Activated T-cell treated with anti-CD3 and anti-CD28 coated beads for 4 hours (primary cell): ENCODE measurements at places on chromosomes 16 and 17.

- no peak for DNase-seq
Observed at GRCh38 chr16:21262779-21263639, 15.1 kb downstream of the CRYM start.

GRCh38 chr17:11996722-11997146 lies 541 bp downstream of the ZNF18 start:
- peak; percentile 33 for DNase-seq

- no peak for DNase-seq
Observed at GRCh38 chr16:8919089-8919933, 37.2 kb downstream of the LITAFD start.

GRCh38 chr17:80000981-80001775 lies 34.5 kb downstream of the TBC1D16 start:
- no peak for DNase-seq

GRCh38 chr17:78831688-78832540 lies 8.7 kb downstream of the USP36 start:
- no peak for DNase-seq

GRCh38 chr16:87255866-87256265 lies 61.3 kb downstream of the C16orf95 start:
- no peak for DNase-seq

DNA sequence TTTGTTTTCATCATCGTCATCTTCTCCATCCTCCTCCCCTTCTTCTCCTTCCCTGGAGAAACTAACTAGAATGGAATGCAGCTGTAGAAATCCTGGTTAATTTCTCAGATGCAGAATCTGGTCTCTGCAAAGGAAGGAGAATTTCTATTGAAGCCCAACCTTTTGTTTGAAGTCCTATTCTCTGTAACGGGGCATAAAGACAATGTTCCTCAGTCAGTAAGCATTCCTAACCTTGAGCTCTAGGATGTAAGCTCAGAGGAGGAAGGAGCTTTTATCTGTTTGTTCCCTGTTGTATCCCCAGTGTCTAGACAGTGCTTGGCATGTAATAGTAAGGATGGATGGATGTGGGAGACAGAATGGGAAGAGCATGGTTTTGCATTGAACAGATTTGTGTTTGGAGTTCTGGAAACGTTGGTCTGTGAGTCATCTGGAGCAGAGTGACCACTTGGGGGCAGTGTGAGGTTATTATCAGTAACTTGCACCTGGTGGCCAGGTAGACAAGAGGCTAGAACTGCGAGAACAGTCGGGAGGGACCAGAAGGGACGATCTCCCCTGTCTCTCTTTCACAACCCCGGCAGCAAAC lies 363.7 kb downstream of the SNX29 start:
- peak; percentile 15 for DNase-seq

DNA sequence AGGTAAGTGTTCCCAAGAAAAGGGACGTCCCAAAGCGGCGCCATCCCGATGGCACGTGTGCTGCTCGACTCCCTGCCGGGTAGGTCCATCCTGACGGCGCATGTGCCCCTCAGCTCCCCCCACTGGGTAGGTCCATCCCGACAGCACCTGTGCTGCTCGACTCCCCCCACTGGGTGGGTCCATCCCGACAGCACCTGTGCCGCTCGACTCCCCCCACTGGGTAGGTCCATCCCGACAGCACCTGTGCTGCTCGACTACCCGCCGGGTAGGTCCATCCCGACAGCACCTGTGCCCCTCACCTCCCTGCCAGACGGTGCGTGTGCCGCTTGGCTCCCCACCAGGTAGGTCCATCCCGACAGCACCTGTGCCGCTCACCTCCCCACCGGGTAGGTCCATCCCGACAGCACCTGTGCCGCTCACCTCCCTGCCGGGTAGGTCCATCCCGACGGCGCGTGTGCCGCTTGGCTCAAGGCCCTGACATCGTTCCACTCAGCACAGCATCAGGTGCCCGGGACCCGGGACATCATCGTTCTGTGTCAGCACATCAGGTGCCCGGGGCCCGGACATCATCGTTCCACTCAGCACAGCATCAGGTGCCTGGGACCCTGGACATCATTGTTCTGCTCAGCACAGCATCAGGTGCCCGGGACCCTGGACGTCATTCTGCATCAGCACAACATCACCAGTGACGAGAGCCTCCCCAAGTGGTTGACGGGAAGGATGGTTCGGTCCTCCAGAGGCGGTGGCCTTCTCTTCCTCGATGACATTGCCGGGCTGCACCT lies 5.7 kb upstream of the FN3K start:
- DNase-seq: no peak

DNA sequence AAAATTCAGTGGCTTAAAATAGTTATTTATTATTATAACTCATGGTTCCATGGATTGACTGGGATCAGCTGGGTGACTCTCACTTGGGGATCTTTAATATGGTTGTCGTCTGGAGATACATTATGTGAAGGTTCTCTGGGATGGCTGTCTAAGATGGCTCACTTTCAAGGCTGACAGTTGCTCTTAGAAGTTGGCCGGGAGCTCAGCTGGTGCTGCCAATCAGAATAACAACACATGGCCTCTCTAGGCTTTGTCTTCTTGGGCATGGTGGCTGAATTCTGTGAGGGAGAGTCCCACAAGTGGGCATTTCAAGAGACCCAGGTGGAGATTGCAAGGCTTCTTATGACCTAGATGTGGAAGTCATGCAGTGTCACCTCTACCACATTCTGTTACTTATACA lies 269.7 kb downstream of the CA10 start:
- DNase-seq: no peak

GRCh38 chr16:66699898-66700297 lies 3.4 kb upstream of the CMTM4 start:
- no peak for DNase-seq

- DNase-seq: peak; percentile 91
Observed at GRCh38 chr16:75432828-75433731, at the start of gene CFDP1. CFDP1 (minus strand) TSS chr16:75433503; CDS start chr16:75433352, 151 bp downstream.

DNA sequence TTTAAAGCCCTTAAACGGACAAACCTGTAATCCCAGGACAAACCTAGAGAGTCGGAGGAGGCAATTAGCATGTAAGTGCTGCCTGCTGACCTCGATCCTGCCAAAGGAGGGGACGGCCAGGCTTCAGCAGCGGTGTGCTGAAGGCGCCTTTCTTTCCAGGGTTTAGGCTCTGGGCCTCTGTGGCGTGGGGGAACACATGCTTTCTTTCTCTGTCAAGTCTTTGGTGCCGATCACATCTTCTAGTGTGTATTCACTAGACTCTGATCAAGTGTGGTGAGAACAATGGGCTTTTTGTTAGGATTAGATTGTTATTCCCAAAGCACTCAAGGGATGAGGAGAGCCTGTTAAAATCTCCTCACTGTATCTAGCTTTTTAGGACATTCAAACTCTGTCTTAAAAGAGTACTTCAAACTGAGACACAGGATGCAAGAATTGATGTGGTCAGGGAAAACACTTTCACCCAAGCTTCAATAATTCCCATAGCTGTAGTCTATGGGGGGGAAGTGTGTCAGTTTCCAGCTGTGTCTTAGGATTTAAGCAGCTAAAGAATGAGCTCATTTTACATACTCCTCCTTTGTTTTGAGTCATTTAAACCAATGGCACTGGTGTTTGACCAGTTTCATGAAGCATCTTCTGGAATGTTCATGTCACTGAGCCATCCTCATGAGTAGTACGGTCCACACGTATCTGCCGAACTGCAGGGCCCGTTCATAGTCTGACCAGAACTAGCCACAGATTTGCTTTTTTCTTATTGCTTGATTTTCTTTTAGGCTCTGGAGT lies 51.2 kb downstream of the RPA1 start:
- no peak for DNase-seq

- DNase-seq: no peak
Observed at GRCh38 chr17:44831371-44831770, 1.3 kb upstream of the GJC1 start.

GRCh38 chr17:69869667-69870066 lies 205.4 kb upstream of the KCNJ16 start:
- DNase-seq: no peak

DNA sequence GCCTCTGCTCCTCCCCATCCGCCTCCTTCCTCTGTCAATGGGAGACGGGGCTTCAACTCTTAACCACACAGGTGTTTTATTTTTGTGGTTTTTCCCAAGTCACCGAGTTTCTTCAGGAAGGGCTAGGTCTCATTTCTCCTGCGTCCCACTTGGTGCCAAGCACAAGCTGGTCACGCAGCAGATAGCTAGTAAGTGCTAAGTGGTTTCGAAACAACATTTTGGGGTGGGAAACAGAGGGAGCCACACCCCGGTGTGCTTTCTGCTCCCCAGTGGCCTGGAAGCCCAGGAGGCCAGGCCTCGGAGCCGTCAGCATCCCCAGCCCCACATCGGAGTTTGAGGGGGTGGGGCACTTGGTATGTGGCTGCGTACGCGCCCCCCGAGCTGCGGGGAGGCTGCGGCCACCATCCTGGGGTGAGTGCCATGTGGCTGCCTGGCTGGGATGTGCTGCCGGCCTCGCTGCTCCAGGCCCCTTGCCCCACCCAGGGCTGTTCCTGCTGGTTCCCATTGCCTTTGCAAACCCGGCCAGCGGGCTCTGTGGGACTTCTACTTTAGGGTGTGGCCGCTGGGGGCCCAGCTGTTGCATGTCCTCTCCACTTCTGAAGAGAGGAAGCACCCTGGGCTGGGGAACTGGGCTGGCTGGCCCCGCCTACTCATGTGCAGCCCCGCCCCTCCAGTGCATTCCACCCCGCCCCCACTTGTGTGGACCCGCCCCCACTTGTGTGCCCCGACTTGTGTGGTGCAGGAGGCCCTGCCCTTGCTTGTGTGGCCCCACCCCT lies 55.6 kb downstream of the BAIAP2 start:
- no peak for DNase-seq

- no peak for DNase-seq
Observed at GRCh38 chr16:12205378-12206097, 229.0 kb downstream of the SNX29 start.

DNA sequence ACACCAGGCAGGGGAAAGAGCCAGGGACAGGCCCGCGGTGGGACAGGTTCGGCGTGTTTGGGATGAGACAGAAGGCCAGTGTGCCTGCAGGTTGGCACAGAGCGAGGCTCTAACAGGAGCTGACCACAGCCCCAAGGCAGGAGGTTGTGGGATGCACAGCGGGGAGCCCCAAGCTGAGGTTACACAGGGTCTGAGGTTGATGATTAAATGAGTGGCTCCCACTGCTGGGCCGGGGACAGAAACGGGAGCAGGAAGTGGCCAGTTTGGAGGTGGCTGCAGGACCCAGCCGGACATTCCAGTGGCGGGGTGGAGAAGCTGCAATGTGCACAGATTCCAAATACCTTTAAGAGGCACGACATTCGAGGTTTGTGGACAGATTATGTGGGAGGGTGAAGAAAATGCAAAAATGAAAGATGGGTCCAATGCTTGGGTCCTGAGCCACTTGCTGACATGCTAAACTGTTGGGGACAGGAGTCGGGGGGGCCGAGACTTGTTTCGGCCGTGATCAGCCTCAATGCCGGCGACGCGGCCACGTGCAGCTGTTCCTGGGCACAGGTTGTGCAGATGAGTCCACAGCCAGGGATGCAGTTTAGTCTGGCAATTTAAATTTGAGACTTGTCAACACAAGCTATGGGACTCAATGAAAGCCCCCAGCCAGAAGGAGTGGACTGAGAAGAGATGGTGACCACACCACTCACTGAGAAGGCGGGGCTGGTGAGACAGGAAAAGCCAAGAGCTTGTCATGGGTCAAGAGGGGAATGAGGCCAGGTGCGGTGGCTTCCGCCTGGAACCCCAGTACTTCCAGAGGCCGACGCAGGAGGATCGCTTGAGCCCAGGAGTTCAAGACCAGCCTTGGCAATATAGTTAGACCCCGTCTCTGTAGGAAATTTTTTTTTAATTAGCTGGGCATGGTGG lies 8.7 kb downstream of the ENPP7 start:
- no peak for DNase-seq

DNA sequence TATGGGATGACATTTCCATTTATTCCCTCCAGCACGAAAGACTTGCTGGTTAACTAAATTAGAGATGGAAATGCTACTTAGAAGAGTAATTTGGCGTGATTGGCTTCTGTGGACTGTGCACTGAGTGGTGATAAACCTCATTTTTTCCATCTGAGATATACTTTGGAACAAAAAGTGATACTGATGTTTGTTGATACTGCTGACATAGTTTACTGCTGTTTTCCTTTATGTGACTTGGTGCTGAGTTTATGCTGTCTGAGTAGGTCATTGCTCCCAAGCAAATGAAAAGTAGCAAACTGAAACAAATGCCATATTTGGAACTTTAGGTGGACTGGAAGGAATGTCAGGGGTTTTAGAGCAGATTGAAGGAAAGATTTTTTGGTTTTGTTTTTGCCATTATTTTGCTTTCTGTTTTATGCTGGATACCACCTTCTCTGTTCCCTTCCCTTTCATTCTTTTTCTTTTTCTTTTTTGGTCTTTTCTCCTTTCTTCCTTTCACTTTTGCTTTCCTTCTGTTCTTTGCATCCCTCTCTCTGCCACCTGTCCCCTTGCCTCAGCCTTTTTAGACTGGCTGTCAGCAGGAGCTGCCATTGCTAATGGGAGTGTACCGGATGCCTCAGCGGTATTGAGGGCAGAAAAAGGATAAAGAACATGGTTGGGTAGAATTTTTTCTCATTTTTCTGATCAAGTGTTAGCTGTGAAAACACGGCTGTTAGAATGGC lies 41.8 kb downstream of the NUP93 start:
- DNase-seq: no peak

DNA sequence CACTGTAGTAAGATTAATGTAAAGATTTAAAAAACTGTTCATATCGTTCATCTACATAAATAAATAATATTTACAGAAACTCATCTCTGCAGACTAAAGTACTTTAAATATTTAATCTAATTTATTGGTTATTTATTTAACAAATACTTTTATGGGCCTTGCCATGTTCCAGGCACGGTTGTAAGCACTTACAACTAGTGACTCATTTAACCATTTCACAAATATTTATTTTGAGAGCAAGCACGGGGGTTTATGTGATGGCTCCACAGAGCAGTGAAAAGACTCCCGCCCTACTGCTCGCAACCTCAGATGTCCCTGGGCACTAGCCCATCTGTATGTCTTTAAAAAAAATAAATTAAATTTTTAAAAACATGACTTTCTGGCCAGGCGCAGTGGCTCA lies 575.9 kb downstream of the WWOX start:
- no peak for DNase-seq

DNA sequence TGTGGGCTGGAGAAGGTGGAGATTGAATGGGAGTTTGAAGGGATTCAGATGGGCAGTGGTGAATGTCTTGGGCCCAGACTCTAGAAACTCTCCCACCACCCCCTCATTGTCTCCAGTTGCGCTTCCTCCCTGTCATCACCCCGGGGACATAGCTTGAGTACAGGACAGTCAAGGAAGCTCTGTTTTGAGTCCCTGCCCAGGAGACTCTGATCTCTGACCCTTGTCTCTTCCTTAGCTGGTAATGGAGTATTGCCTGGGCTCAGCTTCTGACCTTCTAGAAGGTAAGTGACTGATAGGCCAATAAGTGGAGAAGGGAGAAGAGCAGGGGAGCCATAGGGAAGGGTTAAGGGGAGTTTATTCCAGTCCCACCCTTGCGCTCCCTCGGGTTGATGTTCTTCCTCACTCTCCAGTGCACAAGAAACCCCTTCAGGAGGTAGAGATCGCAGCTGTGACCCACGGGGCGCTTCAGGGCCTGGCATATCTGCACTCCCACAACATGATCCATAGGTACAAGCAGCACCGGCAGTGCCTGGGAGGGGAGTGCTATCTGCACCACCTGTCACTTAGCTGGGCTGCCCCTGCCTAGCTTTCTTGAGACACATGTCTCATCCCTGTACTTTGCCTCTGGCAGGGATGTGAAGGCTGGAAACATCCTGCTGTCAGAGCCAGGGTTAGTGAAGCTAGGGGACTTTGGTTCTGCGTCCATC lies 5.0 kb downstream of the TAOK2 start:
- no peak for DNase-seq

- DNase-seq: no peak
Observed at GRCh38 chr16:77715145-77715544, 7.2 kb upstream of the NUDT7 start.

GRCh38 chr16:85461814-85462713 lies 151.1 kb upstream of the GSE1 start:
- DNase-seq: peak; percentile 28

GRCh38 chr17:74744714-74745547 lies 3.5 kb upstream of the NHERF1 start:
- peak; percentile 78 for DNase-seq
